ENCODE measurements at places on chromosomes 11 and 22.

DNA sequence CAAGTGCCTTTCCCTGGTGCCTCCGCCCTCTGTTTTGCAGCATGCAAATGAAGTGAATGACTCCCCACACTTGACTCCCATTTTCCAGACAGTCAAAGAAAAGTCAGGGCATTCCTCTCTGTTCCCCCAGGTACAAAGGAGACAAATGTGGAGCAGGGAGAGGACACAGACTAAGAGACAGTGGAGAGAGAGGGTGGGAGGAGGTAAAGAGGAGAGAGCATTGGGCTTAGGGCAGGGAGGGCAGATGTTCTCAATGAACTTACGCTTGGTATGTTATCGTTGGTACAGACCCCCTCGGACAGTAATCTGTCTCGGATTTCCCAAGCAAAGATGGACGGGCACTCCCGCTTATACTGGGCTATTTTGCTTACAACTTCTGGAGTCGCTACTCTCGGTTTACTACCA is 9.8 kb downstream of the PAX6 start:
- DNase-seq, result no peak

GRCh38 chr11:28058333-28058732 is 49.6 kb downstream of the KIF18A start:
- DNase-seq, result no peak

DNA sequence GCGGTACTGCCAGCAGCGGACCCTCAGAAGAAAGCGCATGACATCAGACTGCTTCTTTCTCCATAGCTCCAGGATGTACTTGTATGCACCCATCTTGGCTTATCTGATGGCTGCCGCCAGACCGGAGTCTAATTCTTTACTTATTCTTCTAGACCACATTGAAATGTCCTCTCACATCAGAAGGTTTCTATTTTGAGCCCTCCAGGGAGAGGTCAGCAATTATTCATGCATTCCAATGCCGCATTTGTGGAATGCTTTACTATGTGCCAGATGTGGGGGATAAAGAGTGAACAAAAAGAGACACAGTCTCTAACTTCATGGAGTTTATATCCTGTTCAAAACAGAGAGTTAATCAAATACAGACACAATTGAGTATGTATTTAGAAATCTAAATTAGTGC is 230.1 kb downstream of the MIAT start:
- DNase-seq, result no peak

DNA sequence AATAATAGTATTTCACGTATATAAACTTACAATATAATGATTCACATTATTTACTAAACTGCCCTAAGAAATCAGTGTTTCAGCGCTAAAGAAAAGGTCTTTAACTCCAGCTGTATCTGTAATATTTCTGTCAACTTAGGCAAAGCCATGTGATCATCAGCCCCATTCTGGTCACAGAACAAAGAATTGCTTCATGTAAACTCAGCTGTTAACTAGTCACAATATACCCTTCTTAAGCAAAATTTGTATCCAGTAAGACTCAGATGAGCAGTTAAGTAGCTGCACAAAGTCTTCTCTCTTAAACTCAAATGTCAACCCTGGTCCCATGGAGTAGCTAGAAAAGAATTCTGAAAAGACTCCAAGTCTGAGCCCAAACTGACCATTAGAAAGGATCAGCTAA is 26.6 kb downstream of the HPS5 start:
- DNase-seq, result no peak

DNA sequence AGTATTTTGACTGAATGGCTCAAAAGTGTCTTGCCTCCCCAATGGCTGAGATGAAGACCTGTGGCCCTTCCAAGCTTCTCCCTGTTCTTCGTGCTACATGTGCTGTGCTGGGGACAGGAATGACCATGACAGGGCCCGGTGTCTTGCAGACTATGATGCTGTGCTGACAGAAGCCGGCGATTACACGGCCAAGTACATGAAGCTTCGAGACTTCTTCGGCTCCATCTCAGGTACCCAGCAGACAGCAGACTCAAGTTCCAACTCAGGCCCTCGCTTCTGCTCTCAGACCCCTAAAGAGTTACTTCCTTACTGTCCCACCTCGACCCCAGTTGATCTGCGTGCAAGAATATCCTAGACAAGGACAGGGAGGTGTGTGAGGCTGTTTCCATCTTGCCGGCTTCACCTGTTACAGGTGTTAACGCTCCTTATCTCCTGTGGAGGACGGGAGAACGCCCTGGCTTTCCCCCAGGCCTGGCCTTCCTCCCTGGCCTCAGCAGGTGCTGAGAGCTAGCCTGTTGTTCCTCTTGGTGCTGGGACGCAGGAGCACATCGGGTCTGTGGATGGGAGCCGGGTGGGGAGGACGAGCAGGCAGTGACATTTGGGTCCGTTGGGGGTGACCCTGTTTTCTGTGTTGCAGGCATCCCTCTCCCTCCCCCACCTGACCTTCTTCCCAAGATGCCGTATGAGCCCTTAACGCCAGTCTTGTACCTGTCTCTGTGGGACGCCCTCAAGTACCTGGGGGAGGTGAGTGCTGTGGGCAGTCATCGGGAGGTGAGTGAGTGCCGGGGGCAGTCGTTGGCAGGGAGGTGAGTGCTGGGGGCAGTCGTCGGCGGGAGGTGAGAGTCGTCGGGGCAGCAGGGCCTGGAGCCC is 38.1 kb downstream of the GLB1L2 start:
- no peak for DNase-seq

DNA sequence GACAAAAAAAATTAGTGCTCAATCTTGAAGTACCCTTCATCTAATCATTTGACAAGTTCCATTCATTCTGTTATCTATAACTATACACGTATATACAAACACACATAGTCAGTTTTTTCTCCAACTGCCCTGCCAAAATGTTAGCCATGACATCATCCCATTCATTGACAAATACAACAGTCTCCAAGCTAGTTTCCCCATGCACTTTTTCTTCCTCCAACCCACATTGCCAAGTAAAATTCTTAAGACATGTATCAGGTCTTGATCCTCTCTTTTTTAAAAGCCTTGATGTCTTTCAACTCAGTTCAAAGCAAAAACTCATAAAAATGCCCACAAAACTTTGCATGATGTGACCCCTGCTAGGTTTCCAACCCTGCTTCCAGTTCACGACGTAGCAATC is 58.1 kb downstream of the DDI1 start:
- no peak for DNase-seq

GRCh38 chr11:128564642-128565245 is 22.6 kb downstream of the ETS1 start:
- DNase-seq, result no peak

GRCh38 chr22:36629320-36629719 is 74.2 kb downstream of the CACNG2 start:
- DNase-seq, result no peak

DNA sequence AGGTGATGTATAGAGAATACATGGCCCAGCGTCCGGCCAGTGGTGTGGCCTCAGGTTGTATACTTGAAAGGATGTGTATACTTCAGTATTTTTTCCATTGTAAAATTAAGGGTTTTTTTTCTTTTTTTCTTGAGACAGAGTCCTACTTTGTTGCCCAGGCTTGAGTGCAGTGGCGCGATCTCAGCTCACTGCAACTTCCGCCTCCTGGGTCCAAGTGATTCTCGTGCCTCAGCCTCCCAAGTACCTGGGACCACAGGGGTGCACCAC is 15.8 kb downstream of the ZBTB16 start:
- no peak for DNase-seq

DNA sequence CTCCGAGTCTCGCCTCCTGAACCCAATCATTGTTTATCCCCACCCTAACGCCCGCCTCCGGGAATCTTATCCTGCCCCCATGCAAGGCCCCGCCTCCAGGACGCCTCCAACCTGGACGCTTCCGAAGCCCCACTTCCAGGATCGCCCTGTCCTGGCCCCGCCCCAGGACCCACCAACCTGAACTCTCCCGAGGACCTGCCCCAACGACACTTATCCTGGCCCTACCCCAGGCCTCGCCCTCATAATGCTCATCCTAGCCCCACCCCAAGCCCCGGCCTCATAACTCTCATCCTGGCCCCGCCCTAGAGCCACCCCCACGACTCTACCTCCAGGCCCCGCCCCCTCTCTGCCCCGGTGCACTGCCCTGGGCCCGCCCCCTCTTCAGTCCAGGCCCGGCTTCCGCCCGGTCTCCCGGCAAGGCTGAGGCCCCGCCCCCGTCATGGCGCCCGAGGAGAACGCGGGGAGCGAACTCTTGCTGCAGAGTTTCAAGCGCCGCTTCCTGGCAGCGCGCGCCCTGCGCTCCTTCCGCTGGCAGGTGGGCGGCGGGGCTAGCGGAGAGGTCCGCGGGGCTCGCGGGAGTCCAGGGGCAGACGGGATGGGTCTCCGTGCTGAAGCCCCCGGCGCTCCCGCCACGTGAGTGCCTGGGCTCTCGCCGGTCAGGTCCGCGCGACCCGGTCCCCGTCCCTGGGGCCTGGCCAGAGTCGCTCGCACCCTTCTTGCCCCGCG is 45.7 kb upstream of the DEFB108B start:
- DNase-seq, result peak; percentile 78

DNA sequence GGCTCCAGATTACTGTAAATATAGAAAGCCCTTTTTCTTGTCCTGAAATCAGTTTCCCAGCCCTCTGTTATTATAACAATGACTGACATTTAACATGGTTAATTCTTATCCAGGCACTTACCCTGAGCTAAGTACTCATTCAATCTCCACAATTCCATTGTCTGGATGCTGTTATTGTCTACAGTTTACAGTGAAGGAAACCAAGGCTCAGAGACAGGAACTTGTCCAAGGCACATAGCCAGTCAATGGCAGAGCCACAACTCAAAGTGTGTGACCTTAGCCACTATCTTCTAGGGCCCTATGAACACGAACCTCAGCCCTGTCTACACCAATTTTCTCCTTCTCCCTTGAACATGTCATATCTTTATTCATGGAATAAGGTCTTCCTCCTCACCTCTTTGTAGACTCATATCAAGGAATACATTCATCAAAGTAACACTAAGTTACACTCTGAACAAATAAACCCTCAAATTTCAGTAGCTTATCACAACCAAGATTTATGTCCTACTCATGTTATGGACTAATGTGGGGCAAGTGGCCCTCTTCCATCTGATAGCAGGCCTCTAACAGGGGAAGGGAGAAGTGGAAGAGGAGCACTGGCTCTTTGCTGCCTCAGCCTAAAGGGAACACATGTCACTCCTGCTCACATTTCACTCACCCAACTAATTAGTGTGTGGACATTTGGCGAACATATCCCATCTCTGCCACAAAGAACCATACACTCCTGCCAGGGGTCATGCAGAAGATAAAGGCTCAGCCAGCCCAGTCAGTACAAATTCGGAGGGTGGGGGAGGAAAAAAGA is 39.3 kb upstream of the APLNR start:
- no peak for DNase-seq

Measured in stimulated activated CD8-positive, alpha-beta memory T cell treated with anti-CD3 and anti-CD28 coated beads, Interleukin-4, amount 100 ng/mL, for 1 hour (primary cell).